ENCODE measurements at places on chromosomes 6 and 20.

GRCh38 chr6:12047792-12048432, 35.8 kb downstream of the HIVEP1 start:
- no peak for DNase-seq
- H3K27me3 ChIP-seq, result no peaks in the 10 kb centered on the region
- H3K27ac ChIP-seq, result no peak overlapping the region
- no peak overlapping the region for H3K4me3 ChIP-seq

DNA sequence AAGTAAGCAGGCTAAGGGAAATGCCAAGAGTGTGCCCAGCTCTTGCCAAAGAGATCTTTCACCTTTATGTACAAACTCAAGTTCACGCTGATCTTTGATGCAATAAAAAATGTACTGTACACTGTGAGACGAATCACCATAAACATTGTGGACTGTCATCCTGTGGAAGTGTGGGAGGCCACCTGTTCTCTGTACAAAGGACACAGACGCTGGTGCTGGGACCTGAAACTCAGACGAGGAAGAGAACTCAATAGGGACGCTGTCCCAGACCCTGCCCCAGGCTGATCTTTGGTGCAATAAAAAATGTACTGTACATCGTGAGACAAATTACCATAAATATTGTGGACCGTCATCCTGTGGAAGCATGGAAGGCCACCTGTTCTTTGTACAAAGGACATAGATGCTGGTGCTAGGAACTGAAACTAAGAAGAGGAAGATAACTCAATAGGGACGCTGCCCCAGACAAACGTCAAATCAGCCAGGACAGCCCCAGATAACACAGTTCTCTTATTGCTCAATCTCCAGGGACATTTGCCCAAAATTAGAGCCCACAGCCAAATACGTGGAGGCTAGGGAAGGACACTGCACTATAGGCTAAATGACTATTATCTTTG, 312.7 kb upstream of the SGK1 start:
- H3K4me3 ChIP-seq, result no peak overlapping the region
- no peak overlapping the region for H3K27ac ChIP-seq
- H3K4me1 ChIP-seq, result no peaks in the 10 kb centered on the region
- no peaks in the 10 kb centered on the region for H3K27me3 ChIP-seq
- no peaks in the 10 kb centered on the region for H3K36me3 ChIP-seq
- DNase-seq, result no peak

DNA sequence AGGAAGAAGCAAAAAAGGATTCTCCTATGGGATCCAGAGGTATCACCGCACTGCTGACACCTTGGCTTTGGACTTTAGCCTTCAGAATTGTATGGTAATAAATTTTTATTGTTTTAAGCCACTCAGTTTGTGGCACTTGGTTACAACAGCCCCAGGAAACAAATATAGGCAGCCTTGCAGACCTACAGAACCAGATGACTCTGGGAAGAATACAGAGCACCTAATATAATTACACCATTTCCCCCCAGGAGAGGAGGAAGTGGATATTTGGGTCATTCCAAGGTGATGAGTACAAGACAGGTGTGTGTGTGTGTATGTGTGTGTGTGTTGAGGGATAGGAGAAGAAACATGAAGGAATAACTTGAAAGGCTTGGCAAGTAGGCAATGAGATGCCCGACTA, 84.2 kb upstream of the ENPP5 start:
- H3K27me3 ChIP-seq, result peaks cover 3% of the 10 kb centered on the region
- no peak overlapping the region for H3K27ac ChIP-seq
- no peaks in the 10 kb centered on the region for H3K36me3 ChIP-seq

GRCh38 chr6:108767418-108768165, 80.6 kb upstream of the ARMC2 start:
- no peaks in the 10 kb centered on the region for H3K36me3 ChIP-seq
- DNase-seq, result no peak
- H3K4me3 ChIP-seq, result no peak overlapping the region
- no peaks in the 10 kb centered on the region for H3K4me1 ChIP-seq
- no peak overlapping the region for H3K27ac ChIP-seq

DNA sequence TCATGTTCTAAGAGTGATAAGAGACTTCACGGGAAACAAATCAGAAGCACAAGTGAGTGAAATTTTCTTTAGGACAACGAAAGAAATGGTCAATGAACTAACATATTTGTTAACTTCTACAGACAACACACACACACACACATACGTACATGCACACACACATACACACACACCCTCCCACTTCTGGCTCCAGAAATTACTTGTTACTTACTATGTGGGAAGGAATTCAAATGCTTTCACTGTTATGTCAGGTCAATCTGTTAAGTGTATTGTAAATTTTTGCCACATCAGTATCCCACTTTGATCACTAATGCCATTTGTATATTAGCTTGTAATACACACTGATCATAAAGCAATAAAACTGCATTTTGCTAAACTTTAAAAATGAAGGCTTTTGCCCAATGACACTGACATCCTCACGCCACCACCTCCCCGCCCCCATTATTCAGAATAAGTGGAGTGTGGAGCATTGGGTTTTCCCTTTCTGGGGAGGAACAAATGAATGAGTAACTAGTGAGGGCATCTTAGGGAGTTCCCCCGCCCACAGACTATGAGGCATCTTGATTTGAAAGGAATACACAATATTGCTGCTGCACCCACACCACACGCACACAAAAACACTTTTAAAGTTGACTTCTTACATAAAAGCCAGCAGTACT, 76.2 kb downstream of the ATXN1 start:
- no peak overlapping the region for H3K27ac ChIP-seq
- H3K36me3 ChIP-seq, result no peaks in the 10 kb centered on the region
- peaks cover 28% of the 10 kb centered on the region for H3K4me1 ChIP-seq
- no peak overlapping the region for H3K4me3 ChIP-seq
- DNase-seq, result no peak

DNA sequence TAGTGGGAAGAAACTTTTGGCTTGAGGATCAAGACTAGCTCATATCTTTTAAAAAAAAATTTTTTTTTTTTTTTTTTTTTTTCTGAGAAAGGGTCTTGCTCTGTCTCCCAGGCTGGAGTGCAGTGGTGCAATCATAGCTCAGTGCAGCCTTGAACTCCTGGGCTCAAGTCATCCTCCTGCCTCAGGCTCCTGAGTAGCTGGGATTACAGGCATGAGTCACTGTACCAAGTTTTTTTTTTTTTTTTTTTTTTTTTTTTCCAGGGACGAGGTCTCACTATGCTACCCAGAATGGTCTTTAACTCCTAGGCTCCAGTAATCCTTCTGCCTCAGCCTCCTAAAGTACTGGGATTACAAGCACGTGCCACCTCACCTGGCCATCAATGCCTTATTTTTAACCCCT, 27.9 kb downstream of the GCLC start:
- H3K27me3 ChIP-seq, result no peaks in the 10 kb centered on the region
- H3K4me3 ChIP-seq, result no peak overlapping the region
- H3K27ac ChIP-seq, result no peak overlapping the region
- H3K36me3 ChIP-seq, result peaks cover 3% of the 10 kb centered on the region

- H3K4me3 ChIP-seq, result no peak overlapping the region
- no peak overlapping the region for H3K27ac ChIP-seq
- peaks cover 11% of the 10 kb centered on the region for H3K4me1 ChIP-seq
- peaks cover 7% of the 10 kb centered on the region for H3K36me3 ChIP-seq
- no peaks in the 10 kb centered on the region for H3K27me3 ChIP-seq
Measured at GRCh38 chr6:16244446-16244845, 6.1 kb downstream of the GMPR start.

GRCh38 chr6:134814076-134814695, 135.7 kb downstream of the ALDH8A1 start:
- no peak overlapping the region for H3K27ac ChIP-seq
- no peaks in the 10 kb centered on the region for H3K36me3 ChIP-seq
- no peak overlapping the region for H3K4me3 ChIP-seq
- DNase-seq, result no peak
- H3K4me1 ChIP-seq, result no peaks in the 10 kb centered on the region

GRCh38 chr6:116444092-116444491, 17.1 kb upstream of the CALHM6 start:
- peak; percentile 44 for DNase-seq
- H3K27me3 ChIP-seq, result no peaks in the 10 kb centered on the region
- no peak overlapping the region for H3K4me3 ChIP-seq

DNA sequence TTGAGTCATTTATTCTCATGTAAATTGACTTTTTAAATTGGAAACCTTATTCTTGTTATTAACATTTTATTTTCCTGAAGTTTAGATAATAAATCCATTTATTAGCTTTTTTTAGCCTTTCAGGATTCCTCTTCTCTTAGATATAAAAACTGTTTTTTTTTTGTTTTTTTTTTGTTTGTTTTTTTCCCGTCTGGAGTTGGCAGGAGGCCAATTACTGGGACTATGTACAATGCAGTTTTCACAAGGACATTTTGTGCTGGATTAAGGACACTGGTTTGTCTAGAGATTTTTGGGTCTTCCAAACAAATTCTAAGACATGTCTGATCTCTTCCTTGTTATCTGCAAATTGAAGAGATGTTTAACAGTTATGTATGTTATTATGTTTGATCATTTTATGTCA, 1.3 kb downstream of the BTNL2 start:
- no peak for DNase-seq
- H3K36me3 ChIP-seq, result no peaks in the 10 kb centered on the region
- H3K27me3 ChIP-seq, result peaks cover 59% of the 10 kb centered on the region
- no peaks in the 10 kb centered on the region for H3K4me1 ChIP-seq
- H3K27ac ChIP-seq, result no peak overlapping the region

DNA sequence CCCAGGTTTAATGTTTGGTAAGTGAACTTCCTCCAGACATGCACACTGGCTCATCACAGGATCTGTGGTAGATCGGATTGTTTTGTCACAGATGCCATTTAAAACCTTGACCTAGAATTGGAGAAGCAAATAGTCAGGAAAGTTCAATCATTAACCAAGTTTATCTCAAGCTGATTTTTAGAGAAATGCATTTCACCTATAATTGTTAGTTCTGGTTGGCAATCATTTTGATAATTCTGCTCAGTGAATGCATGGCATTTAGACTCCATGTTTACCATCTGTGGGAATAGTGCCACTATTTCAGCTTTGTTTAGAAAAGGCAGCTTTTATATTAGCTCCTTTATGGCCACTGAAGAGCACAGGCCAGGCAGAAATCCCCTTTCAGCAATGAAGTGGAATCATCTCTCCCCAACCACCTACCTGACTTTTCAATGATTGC, 73.9 kb upstream of the IPCEF1 start:
- no peaks in the 10 kb centered on the region for H3K27me3 ChIP-seq
- no peak overlapping the region for H3K27ac ChIP-seq
- no peak overlapping the region for H3K4me3 ChIP-seq
- no peaks in the 10 kb centered on the region for H3K36me3 ChIP-seq
- no peak for DNase-seq

DNA sequence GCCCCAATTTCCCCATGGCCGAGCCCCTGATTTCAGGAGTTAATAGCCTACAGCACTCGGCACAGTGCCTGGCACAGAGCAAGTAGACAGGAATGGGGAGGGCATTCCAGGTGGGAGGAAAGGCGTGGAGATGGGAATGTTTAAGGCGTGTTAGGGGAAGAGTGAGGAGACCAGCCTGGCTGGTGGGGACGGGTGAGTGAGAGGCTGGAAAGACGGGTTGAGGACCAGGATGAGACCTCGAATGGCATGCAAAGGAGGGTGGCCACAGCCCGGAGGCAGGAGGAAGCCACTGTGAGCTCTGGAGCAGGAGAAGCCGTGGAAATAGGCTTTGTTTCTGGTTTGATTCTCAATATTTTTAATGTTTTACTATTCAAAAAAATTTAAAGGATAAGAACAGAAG, 49.5 kb downstream of the CEBPB start:
- no peak overlapping the region for H3K27ac ChIP-seq
- no peaks in the 10 kb centered on the region for H3K36me3 ChIP-seq
- H3K4me1 ChIP-seq, result no peaks in the 10 kb centered on the region

DNA sequence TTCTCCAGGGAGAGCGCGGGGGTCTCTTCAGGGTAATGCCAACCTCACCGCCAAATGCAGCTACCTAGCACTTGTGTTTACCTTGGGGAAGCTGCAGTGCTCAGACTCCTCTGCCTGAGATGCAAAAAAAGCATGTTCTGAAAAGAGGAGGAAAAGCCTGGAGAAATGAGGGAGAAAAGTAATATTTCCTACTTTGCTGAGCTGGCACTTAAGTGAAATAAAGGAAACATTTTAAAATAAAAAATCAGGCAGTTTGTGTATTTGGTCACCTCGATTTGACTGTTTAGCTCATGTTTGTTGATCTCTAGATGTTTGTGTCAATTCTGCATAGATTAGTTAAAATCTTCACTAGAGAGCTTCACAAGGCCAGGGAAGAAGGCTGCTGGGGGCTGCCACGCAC, 487.2 kb downstream of the QKI start:
- DNase-seq, result no peak
- no peak overlapping the region for H3K4me3 ChIP-seq
- no peaks in the 10 kb centered on the region for H3K4me1 ChIP-seq
- H3K27ac ChIP-seq, result no peak overlapping the region

DNA sequence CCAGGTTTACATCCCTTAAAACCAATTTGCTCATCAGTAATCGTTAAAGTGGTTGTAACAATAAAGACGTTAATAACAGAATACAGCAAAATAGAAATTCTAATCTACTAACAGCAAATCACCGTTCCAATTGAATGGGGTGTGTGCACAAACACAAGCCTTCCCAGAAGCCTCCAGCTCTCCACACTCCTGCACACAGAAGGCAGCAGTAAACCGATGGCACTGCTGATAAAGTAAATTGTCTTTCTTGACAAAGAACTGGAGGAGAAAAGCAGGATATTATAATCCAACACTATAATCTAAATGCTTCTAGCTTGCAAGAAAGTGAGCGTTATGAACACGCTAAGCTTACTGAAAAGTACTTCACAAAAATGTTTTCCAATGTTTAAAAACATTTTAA, 7.0 kb downstream of the ZNF217 start:
- no peaks in the 10 kb centered on the region for H3K27me3 ChIP-seq
- no peak overlapping the region for H3K27ac ChIP-seq
- H3K36me3 ChIP-seq, result peaks cover 10% of the 10 kb centered on the region
- H3K4me3 ChIP-seq, result no peak overlapping the region

- H3K27me3 ChIP-seq, result no peaks in the 10 kb centered on the region
- H3K36me3 ChIP-seq, result no peaks in the 10 kb centered on the region
- DNase-seq, result no peak
- H3K27ac ChIP-seq, result no peak overlapping the region
Measured at GRCh38 chr6:148700741-148701311, 46.0 kb upstream of the UST start.

DNA sequence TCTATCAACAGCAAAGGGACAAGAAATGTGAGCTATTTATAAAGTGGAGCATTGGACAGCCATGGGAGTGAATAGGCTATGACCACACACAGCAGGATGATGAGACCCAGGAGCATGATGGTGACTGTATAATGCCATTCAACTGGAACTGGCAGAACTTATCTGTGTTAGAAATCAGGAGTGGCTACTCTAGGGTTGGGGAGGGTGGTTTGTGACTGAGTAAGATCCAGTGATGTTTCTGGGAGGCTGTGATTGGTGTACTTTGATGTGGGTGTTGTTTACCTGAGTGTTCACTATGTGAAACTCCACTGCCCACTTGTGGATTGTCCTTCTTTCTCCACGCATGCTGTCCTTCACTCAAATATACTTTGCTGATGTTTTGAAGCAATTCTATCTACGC, 11.5 kb upstream of the HLA-B start:
- H3K27ac ChIP-seq, result no peak overlapping the region
- H3K4me3 ChIP-seq, result no peak overlapping the region
- no peaks in the 10 kb centered on the region for H3K36me3 ChIP-seq
- no peak for DNase-seq

Data from endothelial cell of umbilical vein (primary cell).